ENCODE measurements at places on chromosomes 1 and 21.

- DNase-seq = no peak
Measured at GRCh38 chr1:20355101-20355827, 64.6 kb downstream of the VWA5B1 start.

GRCh38 chr1:233971753-233972152, 67.3 kb downstream of the SLC35F3 start:
- no peak for DNase-seq

GRCh38 chr1:52677076-52677806, 20.9 kb downstream of the COA7 start:
- DNase-seq = no peak

GRCh38 chr1:240831922-240832321, 220.0 kb upstream of the GREM2 start:
- DNase-seq = no peak

DNA sequence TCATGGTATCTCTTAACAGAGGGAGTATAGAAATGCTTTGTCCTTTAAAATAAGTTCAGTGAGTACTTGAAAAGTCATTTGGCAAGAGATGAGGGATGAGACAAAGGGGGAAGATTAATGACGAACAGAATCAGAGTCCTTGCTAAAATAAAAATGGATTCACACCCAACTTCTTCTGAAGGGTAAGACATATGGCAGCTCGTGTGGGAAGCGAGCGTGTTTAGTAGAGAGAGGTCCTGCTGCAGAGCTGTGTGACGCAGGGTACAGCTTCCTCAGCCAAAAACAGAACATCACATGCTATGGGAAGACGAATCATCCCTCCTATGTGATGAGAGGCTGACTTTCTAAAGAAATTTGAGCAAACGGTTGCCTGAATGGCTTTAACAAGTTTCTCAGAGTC, 158.5 kb upstream of the LMO4 start:
- no peak for DNase-seq

DNA sequence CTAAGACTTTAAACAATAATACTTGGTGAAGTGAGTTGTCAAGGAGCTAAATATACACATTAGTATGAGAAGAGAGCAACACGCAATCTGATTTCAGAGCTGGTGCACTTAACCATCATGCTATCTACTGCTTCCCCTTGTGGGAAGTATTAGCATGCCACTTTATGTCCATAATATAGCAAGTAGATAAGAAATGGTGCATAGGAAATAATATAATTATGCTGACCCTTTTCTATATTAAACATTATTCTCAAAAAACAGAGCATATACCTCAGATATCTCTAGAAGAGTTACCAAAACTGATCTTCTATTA, 63.4 kb downstream of the MAGI3 start:
- no peak for DNase-seq

- no peak for DNase-seq
Measured at GRCh38 chr1:64304823-64305222, 101.4 kb downstream of the UBE2U start.

DNA sequence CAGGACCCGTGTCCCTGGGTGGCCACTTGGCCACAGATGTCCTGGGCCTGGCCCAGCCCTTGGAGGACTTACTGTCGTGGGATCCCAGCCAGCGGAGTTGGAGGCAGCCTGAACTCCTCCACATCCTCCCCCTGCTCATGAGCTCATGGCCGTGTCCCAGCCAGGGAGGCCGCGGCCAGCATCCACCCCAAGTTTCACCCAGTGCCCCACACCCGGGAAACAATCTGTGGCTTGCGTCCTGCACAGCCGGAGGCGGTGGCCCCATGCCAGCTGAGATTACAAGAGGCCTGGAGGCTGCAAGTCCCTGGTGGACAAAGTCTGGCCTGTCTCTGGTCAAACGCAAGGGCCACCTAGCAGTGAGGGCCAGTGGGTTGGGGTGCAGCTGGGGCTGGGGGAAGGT, 27.5 kb upstream of the TMEM52 start:
- no peak for DNase-seq

DNA sequence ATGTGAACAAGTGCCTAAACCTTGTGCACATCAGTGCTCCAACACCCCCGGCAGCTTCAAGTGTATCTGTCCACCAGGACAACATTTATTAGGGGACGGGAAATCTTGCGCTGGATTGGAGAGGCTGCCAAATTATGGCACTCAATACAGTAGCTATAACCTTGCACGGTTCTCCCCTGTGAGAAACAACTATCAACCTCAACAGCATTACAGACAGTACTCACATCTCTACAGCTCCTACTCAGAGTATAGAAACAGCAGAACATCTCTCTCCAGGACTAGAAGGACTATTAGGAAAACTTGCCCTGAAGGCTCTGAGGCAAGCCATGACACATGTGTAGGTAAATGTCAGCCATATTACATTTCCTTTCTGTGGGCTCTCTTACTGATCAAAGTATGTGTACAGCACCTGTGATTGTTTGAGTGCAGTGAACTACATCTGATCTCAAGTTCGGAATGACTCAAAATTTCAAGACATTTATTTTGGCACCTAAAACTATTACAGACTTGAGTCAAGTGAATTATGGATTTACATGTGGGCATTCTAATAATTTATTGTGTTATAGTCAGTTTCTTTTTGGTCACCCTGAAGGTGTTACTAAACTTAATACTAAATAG, 196.5 kb downstream of the TPR start:
- no peak for DNase-seq

DNA sequence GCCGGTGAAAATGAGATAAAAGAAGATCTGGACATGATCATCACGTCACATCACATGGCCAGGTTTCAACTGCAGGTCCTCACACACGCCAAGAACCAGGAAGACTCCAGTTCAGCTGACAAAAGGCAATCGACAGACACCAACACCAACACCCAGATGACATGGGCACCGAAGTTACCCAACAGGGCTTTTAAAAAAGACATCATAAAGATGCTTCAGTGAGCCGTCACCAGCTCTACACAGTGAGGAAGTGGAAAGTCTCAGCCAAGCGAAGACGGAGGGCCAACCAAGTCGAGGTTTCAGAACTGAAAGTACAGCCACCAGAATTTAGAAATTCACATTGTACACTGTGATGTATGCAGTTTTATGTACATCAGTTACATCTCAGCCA, 154.3 kb upstream of the COL6A1 start:
- DNase-seq = no peak

- DNase-seq = no peak
Measured at GRCh38 chr1:72186733-72187307, 95.5 kb downstream of the NEGR1 start.

DNA sequence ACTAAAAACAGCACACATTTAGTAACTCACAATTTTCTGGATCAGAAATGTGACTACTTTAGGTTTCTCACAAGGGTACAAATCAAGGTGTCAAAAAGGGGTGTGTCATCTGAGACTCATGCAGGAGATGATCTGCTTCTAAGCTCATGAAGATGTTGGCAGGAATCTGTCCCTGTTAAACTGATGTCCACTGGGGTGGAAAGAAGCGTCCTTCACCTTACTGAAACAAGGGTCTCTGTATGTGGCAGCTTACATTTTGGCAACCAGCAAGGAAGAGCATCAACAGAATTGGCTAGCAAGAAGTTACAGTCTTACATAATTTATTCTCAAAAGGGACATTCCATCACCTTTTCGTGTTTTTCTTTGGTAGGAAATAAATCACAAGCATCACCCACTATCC, 1223.8 kb downstream of the AMY1C start:
- no peak for DNase-seq

- no peak for DNase-seq
Measured at GRCh38 chr21:44285138-44285992, at the start of gene AIRE. AIRE (plus strand) TSS chr21:44285876; CDS start chr21:44286007, 131 bp downstream.

DNA sequence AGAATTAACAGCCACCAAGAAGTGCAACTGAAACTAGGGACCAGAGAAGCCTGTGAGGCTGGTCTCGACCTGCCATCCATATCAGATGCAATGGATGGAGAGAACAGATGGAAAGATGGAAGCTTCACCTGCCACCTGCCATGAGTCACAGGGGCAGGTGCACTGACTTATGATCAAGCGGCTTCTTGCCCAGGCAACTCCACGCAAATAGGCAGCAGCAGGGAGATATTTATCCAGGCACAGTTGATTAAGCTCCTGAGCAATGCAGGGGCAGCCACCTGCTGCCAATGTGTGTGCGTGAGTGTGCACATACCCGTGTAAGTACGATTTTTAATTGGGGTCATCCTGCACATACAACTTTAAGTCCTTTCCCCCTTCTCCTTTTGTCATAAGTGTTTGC, 174.2 kb downstream of the PTPRU start:
- no peak for DNase-seq

- DNase-seq = no peak
Measured at GRCh38 chr1:41700986-41701535, 216.6 kb upstream of the EDN2 start.

DNA sequence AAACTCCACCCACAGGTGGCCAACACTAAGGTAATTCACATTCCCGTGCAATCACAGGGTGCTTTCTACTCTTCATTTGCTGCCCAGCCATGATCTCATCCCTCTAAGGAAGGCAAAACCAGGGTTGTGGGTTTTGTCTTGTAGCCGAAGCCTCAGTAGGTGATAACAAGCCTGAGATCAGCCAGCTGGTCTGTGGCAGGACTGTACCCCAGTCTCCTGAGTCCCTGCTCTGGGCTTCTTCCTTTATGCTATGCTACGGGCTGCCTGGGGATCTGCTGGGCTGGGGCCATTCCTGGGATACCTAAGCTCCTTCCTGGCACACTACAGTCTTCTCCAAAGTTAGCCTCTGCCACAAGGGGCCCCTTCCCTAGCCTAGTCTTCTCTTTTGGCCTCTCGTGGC, 9.8 kb downstream of the PPFIA4 start:
- no peak for DNase-seq

DNA sequence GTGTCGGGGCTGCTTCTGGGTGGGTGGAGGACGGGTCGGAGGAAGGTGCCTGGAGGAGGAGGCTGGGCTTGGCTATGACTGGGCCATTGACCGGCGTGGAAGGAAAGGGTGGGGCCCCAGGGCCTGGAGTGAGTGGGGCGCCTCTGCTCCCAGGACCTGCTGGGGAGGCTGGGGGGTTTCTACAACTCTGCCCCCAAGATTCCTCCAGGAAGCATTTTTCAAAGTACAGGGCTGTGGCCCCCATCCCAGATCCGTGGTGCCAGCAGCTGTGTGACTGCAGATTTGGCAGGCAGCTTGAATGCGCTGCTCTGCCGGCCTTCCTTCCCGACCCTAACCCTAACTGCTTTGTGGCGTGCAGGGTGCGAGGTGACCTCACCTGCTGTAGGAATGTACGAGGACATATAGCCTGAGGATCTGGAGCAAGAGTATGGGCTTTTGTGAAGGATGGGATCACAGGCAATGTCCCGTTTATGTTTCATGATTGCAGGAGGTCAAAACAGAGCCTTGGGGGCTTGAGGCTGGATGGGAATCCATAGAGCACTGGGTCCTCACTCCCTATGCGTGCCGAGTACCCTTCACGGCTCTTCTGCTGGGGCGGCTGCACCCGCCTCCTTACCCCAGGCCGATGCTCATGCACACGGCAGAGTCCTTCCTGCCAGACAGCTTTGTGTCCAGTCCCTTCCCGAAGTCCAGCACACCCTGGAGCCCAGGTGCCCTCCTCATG, 24.7 kb downstream of the TRPM2 start:
- DNase-seq = no peak

GRCh38 chr1:18666317-18666920, 35.8 kb downstream of the PAX7 start:
- no peak for DNase-seq

DNA sequence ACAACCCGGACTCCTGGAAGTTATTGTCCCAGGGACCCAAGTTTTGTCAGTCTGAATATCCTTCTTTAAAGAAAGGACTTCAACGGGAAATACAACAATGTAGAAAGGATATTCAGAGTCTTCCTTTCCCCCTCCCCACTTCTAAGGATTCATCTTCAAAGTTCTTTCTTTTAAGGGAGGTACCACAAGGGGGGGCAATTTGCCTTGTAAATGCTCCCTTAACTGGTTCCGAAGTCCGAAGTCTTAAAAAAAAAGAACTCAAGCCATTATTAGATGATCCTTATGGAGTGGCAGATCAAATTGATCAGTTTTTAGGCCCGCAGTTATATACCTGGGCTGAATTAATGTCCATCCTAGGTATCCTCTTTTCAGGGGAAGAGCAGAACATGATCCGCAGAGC, 47.0 kb downstream of the SERINC2 start:
- DNase-seq = no peak

DNA sequence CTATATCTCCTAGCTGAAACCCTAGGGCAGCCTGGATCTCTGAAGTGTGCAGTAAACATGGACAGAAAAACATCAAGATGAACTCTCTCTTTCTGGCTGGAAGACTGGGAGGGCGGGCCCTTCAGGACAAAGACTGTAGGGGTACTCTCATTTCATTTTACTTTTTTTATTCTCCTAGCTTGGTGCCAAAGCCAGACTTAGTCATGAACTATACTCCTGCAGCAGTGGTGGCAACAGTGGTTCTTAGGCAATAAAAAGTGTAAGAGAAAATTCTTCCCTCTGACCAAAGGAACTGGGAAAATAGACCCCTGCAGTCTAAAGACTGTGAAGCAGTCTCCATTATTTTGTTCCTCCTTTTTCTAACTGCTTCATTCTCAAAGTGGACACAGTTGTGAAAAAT, 213.8 kb upstream of the JUN start:
- no peak for DNase-seq

DNA sequence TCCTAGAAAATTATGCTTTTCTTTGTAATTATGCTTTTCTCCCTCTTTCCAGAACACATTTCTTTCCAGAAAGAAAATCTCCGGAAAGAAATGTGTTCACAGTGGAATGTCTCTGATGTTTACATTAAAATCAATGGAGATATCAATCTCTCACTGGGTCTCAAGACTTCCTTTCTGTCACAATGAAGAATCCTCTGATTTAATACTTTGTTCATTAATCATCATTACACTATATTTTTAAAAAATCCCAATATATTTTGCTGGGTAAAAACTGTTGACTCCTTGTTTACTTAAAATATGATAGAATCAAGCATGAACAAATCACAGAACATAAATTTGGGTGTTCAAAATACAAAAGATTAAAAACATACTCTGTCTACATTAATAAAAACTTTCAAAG, 26.3 kb upstream of the TGFBR3 start:
- DNase-seq = no peak

DNA sequence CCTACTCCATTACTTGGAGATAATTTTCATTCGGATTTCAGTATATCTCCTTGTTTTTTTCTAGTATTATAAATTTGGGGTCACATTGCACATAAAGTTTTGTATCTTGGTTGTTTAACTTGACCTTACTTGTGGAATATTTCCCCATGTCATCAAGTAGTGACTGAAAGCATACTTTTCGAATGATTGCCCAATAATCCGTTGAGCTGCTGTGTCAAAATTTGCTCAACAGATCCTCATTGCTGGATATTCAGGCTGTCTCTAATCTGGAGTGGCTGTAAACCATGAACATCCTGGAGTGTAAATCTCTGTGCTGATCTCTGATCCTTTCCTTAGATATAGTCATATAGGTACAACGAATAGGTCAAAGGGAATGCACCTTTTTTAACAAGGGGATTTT, 4.9 kb downstream of the NIPAL3 start:
- no peak for DNase-seq

GRCh38 chr1:108357802-108358201, 92.3 kb upstream of the NBPF6 start:
- no peak for DNase-seq

Measured in cerebellar nuclear complex (tissue), 1 donor.